Endothelial cell (in vitro differentiated cells): ENCODE measurements at places on chromosomes 2 and 18. TPM values are rescaled to one million over a fixed set of nuclear protein-coding genes. Genes with fewer than 3 reads are reported as not detected.

- H3K4me1 ChIP-seq: no peaks in the 10 kb centered on the region
- no peak for DNase-seq
- no peak overlapping the region for H3K27ac ChIP-seq
Observed at GRCh38 chr18:36511791-36512352, 214.4 kb downstream of the FHOD3 start.

DNA sequence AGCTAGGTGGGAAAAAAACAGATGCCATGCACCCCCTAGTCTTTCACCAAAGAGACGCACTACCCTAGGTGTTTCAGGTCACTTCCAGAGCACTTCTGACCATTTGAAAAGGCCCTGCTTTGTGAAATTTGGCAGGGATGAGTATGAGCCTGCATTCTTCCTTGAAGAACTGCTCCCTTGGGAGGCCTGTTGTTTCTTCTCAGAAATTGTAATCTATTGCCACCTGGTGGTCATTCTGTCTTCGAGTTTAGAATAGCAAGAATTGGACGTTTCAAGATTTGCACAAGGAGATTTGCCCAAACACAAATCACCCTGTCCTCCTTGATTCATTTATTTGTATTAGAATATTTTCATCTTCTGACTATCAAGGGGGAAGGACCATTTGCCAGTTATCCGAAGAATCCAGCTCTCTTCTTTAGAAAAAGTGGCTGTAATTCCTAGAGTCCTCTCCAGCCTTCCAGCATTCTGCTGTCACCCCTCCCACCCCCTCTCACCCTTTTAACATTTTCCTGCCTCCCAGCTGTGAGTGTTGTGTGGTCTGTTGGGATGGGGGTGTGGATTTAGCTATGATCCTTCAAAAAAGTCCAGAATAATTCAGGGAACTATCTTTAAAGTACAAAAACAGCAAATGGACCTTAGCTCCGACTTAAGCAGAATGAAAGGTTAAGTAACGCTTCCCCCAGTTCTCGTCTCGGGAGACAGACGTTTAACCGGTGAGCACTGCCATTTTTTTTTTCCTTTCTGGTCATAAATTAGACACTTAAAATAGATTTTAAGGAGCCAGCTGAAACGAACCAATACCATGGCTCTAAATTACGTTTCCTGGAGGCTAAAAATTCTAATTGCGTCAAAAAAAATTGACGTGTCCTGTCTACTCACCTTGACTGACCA is 3.7 kb upstream of the GAD1 start:
- H3K27ac ChIP-seq: no peak overlapping the region
- peaks cover 11% of the 10 kb centered on the region for H3K27me3 ChIP-seq
- H3K4me3 ChIP-seq: peak overlapping the region; percentile 85
- no peaks in the 10 kb centered on the region for H3K36me3 ChIP-seq

- H3K36me3 ChIP-seq: no peaks in the 10 kb centered on the region
- DNase-seq: peak; percentile 45
- peaks cover 3% of the 10 kb centered on the region for H3K27me3 ChIP-seq
- no peaks in the 10 kb centered on the region for H3K4me1 ChIP-seq
Observed at GRCh38 chr2:151973901-151974199, 125.0 kb downstream of the CACNB4 start.

GRCh38 chr2:75041731-75042600 is 83.5 kb downstream of the POLE4 start:
- no peak for DNase-seq
- H3K27me3 ChIP-seq: no peaks in the 10 kb centered on the region
- H3K4me1 ChIP-seq: peaks cover 6% of the 10 kb centered on the region

DES gene
- total RNA-seq: 0.10 TPM

- no peaks in the 10 kb centered on the region for H3K36me3 ChIP-seq
- H3K4me1 ChIP-seq: peaks cover 17% of the 10 kb centered on the region
- peak overlapping the region; percentile 89 for H3K4me3 ChIP-seq
- H3K27me3 ChIP-seq: peaks cover 9% of the 10 kb centered on the region
- peak; percentile 21 for DNase-seq
Observed at GRCh38 chr2:184597571-184597991, 748 bp upstream of the ZNF804A start.

- no peak overlapping the region for H3K27ac ChIP-seq
- no peaks in the 10 kb centered on the region for H3K36me3 ChIP-seq
- DNase-seq: no peak
- no peaks in the 10 kb centered on the region for H3K27me3 ChIP-seq
- no peak overlapping the region for H3K4me3 ChIP-seq
- H3K4me1 ChIP-seq: no peaks in the 10 kb centered on the region
Observed at GRCh38 chr2:212520340-212520739, 18.3 kb downstream of the ERBB4 start.

- peaks cover 28% of the 10 kb centered on the region for H3K4me1 ChIP-seq
- H3K27me3 ChIP-seq: peaks cover 10% of the 10 kb centered on the region
- peaks cover 3% of the 10 kb centered on the region for H3K36me3 ChIP-seq
- H3K27ac ChIP-seq: no peak overlapping the region
Observed at GRCh38 chr2:180003559-180003958, 3.5 kb downstream of the CWC22 start.

- DNase-seq: no peak
- H3K4me1 ChIP-seq: peaks cover 2% of the 10 kb centered on the region
- no peak overlapping the region for H3K27ac ChIP-seq
- peaks cover 8% of the 10 kb centered on the region for H3K27me3 ChIP-seq
- no peak overlapping the region for H3K4me3 ChIP-seq
Observed at GRCh38 chr2:238908960-238909951, 61.4 kb downstream of the TWIST2 start.

DNA sequence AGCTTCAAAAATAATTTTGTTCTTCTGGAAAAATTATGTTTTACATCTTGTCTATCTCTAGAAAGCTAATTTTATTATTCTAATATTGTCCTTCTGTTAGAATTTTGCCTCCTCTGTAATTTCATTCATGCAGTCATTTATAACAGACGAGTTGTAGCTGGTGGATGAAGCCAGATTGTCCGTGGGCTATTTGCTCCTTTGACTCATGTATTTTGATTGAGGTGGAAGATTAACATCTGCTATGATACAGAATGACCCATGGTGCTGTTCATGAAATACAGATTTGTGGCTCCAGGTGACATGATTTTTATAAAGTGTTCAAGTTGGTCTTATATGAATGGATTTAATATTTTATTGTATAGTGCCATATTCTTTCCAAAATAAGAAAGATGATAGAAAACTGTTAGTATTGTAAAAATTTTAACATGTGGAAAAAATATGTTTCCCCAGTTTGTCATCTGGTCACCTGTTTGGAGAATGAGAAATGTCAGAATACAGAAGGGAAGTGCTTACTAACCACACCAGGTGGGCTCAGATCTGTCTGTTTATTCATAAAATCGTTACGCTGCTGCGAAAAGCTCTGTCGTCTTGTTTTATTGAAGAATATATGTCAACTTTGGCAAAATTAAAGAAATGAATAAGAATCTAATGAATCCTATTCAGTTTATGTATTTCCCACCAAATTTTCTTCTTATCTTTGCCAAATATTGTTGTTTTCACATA is 20.4 kb upstream of the L3MBTL4 start:
- peaks cover 4% of the 10 kb centered on the region for H3K4me1 ChIP-seq
- no peak overlapping the region for H3K27ac ChIP-seq
- no peak for DNase-seq

GRCh38 chr18:58603375-58604067 is 25.4 kb downstream of the ALPK2 start:
- H3K27ac ChIP-seq: no peak overlapping the region
- no peak overlapping the region for H3K4me3 ChIP-seq
- no peaks in the 10 kb centered on the region for H3K36me3 ChIP-seq
- no peaks in the 10 kb centered on the region for H3K27me3 ChIP-seq

- H3K27ac ChIP-seq: no peak overlapping the region
- peaks cover 4% of the 10 kb centered on the region for H3K4me1 ChIP-seq
- H3K27me3 ChIP-seq: peaks cover 2% of the 10 kb centered on the region
- H3K36me3 ChIP-seq: no peaks in the 10 kb centered on the region
- no peak for DNase-seq
Observed at GRCh38 chr2:127661072-127661649, 14.2 kb downstream of the LIMS2 start.
